ENCODE measurements at places on chromosomes 12 and 14.

DNA sequence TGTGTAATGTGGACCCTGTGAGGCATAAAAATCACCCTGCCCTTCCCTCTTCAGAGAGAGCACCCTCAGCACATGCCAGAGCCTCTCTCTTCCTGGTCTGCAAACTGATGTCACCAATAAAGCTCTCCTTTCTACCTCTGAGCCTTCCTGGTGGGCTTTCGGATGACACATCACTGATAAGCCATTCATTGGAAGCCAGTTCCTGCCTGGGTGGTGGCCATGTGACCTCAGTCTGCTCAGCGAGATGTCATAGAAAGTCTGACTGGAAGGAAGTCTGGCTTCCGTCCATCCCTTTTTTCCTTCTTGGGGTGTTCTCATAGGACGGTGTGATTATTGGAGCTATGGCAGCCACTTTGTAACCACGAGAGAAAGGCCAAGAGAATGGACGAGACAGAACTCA, 95.7 kb downstream of the PIWIL1 start:
- no peak for DNase-seq

DNA sequence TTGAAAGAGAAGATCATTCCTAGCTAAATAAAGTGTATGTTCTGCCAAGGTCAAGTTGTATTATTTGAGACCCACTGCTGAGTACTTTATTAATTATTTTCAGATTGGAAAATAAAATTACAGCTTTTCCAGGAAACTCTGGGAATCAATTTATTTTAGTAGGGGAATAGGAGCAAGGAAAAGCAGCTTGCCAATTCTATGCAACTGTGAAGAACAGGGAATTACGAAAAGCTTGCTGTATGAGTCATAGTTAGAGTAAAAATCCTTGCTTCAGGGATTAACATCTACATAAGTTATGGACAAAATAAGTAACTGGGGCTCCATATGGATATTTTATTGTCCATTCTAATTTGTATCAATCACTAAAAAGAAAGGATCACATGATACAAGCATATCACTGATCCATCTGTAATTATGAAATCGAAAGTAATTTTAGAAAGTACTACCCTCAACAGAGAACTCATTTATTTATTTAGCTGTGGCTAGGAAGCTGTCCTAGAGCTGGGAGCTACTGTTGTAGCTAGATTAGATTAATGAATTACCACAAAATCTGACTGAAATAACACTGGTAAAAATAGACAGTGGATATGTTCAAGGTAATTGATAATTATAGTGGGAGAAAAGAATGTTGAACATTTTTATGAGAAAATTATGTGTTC, 303.5 kb upstream of the NPAS3 start:
- DNase-seq, result no peak

GRCh38 chr12:3542911-3543310, 51.9 kb downstream of the PRMT8 start:
- no peak for DNase-seq

GRCh38 chr12:112413855-112414625, 4.6 kb upstream of the RPL6 start:
- no peak for DNase-seq

DNA sequence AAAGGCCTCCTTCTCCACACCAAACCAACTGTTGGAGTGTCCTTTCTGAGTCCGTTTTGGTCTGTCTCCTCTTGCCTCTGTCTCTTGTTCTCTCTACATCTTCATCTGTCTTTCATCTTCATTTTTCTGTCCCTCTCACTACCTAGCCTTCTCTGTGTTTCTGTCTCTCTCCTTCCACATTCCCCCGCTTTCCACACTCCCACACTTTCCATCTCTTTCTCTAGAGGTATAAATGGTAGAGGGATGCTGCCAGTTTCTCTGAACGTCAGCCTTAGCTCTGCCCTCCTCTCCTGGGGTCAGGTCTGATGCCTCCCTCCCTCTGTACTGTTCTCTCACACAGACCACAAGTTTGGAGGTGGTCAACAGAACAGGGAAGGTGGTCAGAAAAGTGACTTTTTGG, 42.9 kb downstream of the SMUG1 start:
- no peak for DNase-seq

- no peak for DNase-seq
Measured at GRCh38 chr12:109760930-109761921, 47.6 kb downstream of the FAM222A start.

DNA sequence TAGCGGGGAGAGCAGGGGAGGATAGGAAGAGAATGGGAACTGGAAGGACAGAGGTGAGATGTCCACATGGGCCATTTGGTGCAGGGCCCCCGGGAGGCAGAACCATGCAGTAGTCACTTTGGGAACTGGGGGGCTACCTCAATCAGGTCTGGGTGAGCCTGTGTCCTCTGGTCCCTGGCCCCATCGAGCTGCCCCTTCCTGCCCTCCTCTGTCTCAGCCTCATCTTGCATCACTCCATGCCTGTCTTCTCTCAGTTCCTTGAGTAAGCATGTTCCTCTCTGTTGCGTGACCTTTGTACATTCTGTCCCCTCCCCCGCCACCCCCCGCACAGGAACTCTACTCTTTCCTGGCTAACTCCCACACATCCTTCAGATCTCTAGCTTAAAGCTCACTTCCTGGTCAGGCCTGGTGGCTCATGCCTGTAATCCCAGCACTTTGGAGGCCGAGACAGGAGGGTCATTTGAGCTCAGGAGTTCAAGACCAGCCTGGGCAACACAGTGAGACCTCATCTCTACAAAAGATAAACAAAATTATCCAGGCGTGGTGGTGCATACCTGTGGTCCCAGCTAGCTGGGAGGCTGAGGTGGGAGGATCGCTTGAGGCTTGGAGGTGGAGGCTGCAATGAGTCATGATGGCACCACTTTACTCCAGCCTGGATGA, 23.2 kb downstream of the FOS start:
- no peak for DNase-seq

GRCh38 chr12:108633534-108634248, at the start of gene SELPLG:
Gene SELPLG (minus strand): TSS chr12:108633894. CDS start chr12:108624307, 9,587 bp downstream.
- no peak for DNase-seq

DNA sequence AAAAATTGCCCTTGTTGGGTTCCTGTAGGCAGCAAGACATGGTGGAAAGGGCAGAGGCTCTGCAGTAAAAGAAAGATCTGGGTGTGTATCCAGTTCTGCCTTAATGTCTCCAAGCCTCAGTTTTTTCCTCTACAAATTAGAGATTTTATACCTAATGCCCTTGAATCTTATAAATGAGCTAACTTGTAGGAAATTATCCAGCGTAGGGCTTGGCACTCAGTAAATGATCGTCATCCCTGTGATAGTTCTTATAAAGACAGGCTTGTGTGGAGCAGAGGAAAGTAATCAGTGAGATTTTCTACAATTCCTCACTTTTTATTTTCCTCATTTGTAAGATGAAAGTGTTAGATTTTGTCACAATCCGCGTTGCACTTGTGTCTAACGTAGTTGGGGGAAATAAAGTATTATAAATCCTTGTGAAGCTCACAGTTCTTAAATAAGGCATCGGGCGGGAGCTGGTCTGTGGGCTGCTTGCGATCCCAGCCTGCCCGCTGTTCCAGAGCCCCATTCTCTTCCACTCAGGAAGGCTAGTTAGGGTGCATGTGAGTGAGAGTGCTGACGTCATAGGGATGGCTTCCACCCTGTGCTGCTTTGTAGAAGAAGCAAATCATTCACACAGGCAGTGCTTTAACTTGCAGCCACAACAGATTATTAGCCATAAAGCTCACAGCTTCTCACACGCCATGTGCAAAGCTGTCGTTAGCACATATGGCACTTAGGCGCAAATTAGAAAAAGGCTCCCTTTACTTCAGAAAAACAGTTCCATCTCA, 87.6 kb downstream of the EML1 start:
- DNase-seq, result no peak

GRCh38 chr14:93935213-93935612, 8.1 kb downstream of the FAM181A start:
- DNase-seq, result no peak

DNA sequence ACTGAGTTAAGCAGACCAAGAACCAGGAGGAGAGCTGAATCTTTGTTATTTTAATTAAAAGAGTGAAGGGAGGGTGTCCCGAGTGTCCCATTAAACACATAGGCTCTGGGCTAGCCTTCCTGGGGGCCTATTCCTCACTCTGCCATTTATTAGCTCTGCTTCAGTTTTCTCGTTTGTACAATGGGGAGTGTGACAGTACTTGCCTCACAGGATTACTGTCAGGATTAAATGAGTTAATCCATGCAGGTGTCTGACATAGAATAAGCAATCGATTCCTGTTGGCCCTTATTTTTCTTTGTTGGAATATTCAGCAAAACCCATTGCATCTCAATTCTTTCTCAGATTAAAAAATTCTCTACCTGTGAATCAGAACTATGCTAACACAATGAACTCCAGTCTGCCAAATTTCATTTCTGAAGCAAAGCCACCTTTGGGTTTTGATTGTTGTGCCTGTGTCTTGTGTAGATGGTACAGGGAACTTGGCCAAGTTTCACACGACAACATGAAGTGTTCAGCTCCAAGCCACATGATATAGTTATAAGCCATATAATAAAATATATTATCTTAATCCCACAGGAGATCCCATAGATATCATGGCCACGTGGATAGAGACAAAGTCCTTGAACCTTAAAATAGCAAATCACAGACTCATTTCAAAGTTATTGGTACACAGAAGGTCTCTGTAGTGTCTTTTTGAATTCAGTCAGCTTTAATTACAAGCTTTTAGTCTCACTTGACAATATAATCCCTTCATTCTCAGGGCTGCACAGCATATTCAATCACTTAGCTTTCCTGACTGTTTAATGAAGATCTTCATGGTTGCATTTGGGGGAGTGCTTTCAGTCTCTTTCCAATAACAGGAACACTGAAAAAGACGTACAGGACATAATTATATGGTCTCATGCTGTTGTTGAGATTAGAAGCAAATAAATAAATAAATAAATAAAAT, 34.4 kb upstream of the CRY1 start:
- DNase-seq, result no peak

GRCh38 chr14:59292921-59293534, 104.6 kb downstream of the DAAM1 start:
- DNase-seq, result no peak

- DNase-seq, result no peak
Measured at GRCh38 chr12:99231031-99231430, 416.5 kb upstream of the GARIN6 start.

DNA sequence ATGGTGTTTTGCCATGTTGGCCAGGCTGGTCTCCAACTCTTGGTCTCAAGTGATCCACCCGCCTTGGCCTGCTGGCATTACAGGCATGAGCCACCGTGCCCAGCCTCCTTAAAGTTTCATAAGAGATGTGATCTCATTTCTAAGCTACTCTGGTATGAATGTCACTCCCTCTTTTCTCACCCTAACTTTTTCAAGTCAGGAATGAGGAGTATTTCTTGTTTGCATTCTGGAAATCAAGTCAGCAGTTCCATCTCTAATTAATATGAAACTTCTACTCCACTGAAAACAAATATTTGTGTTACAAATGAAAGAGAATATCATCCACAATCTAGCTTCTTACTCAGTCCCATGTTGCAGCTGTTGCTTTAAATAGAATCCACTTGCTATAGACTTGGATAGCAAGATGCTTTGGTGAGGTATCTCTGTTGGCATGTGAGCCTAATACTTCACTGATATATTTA, 61.3 kb downstream of the ARF6 start:
- no peak for DNase-seq

DNA sequence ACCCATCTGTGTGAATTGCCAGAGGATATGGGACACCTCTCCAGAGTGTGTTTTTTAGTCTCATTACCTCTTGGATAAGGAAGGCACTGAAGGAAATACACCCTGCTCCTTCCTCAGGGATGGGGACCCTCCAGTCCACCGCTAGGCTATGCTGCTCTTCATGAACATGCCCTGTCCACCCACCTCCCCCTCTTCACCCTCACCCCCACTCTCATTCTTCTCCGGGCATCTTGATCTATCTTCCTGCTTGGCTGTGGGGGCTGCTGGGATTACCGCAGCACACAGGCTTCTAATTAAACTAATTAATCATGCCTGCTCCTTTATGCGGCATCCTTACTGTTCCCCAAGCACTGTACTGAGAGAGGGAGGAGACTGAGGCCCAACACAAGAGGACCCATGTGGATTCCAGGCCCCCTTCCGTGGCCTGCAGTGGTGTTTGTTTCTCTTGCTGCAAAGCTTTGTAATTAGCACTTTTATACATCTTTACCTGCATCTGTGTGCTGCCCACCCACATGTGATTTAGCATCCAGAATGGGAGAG, 7.6 kb upstream of the PDE1B start:
- DNase-seq, result no peak

DNA sequence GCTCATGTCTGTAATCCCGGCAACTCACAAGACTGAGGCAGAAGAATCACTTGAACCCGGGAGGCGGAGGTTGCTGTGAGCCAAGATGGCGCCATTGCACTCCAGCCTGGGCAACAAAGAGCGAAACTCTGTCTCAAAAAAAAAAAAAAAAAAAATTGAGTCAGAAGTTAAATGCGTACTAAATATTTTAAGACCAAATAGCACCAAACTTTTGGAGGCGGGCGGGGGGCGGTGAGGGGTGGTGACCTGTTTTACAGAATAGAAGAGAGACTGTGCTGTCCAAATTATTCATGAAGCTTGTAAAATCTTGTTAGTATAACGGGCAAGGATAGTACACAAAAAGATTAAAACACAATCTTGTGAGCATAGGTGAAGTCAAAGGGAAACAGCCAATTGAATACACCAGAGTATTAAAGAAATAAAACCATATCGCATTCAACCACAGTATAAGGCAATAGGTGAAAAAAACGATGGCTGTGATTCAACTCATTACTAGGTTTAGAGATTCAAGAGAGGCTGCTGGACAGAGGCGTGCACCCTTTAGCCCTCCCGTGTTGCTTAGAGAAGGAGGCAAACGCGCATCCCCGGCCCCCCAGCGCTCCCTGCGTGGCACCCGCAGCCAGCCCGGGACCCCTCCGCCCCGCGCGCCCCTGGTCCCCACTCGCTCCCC, 571 bp downstream of the ZNF891 start:
- DNase-seq, result no peak

DNA sequence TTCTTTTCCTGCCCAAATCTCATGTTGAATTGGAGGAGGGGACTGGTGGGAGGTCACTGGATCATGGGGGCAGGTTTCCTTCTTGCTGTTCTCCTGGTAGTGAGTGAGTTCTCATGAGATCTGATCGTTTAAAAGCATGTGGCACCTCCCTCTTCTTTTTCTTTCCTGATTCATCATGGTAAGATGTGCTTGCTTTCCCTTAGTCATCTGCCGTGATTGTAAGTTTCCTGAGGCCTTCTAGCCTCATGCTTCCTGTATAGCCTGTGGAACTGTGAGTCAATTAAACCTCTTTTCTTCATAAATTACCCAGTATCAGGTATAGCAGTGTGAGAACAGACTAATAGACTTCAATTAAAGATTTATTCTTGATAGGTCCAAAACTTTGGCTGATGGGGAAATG, 83.5 kb downstream of the CAND1 start:
- DNase-seq, result no peak

Data from HFF-Myc (cell line).